ENCODE measurements at places on chromosomes 6 and 20. TPM values are rescaled to one million over a fixed set of nuclear protein-coding genes. Genes with fewer than 3 reads are reported as not detected.

The HLA-DRB1 gene
- 1.4 TPM for total RNA-seq

The ARMH2 gene
- not detected for total RNA-seq

The CDK5RAP1 gene
- 25.5 TPM for total RNA-seq

The PPIL1 gene
- total RNA-seq = 76.8 TPM

The HLA-G gene
- not detected for total RNA-seq

The KCNQ2 gene
- total RNA-seq = 6.6 TPM

The HSPA12B gene
- total RNA-seq = 0.12 TPM

The GABRR1 gene
- not detected for total RNA-seq

The BTN3A1 gene
- 26.6 TPM for total RNA-seq

The ANGPT4 gene
- total RNA-seq = 1.3 TPM

The SRMS gene
- total RNA-seq = not detected

The EDN3 gene
- total RNA-seq = not detected

DNA sequence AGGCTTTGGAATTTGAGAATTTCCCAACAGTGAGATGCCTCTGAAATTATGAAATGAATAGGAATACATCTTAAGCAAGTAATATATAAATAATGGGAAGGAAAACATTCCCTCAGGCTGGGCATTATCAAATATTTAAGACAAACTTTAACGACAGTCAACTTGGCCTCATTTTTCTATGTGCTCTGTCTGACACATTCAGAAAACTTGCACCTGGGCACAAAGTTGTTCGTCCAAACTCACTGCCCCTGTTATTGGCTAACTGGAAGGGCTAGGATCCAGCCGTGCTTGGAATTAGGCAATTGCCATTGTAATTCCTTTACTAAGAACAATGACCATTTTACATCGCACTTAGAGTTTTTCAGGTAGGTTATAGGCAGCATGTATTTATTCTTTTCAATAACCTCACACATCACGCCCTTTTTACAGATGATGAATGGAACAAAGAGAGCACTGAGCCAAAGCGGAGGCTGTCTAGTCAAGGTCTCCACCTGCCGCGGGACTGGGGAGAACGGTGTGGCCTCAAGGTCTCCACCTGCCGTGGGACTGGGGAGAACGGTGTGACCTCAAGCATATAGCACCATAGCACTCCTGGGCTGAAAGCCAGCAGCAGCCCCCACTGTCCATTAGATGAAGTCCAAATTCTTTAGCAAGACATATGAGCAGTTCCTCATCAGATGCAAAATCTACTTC lies 40.7 kb upstream of the FOXQ1 start:
- DNase-seq = no peak

GRCh38 chr6:34656378-34657036 lies 40.1 kb downstream of the ILRUN start:
- DNase-seq = peak; percentile 84

DNA sequence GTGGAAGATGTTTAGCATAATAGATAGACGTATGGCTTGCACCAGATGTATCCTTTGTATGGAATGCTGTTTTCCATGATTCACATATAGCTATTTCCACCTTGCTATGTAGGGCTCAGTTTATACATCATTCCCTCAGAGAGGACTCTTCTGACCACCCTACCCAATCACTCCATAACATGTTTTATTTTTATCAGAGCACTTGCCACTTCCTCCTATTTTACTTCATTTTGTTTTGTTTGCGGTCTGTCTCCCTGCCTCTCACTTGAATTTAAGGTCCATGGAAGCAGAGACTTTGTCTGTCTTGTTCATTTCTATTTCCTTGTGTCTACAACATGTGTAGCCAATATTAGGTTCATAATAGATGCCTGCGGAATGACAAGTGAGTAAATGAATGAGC lies 266.9 kb upstream of the CITED2 start:
- no peak for DNase-seq

GRCh38 chr6:44076356-44077213 lies 50.7 kb downstream of the MRPL14 start:
- DNase-seq = no peak

GRCh38 chr6:39082310-39082709 lies 32.7 kb downstream of the SAYSD1 start:
- DNase-seq = no peak

DNA sequence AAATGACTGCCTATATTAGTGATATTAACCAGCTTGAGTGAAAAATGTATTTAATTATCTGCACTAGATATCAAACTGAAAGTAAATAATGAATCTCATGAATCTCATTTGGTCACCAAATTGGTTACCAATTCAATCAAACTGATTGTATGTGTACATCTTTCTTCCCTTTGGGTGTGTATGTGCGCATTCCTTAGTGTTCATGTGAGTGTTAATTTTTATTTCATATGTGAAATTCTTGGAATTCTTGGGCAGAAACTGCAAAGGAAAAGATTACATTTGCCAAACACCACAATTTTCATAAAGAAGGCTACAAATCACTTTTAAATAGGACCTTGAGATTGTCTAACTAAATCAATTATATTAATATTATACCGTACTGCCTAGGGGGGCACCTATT lies 648.4 kb upstream of the MARCKS start:
- DNase-seq = no peak

GRCh38 chr6:131828080-131828479 lies 20.3 kb downstream of the ENPP1 start:
- DNase-seq = no peak

DNA sequence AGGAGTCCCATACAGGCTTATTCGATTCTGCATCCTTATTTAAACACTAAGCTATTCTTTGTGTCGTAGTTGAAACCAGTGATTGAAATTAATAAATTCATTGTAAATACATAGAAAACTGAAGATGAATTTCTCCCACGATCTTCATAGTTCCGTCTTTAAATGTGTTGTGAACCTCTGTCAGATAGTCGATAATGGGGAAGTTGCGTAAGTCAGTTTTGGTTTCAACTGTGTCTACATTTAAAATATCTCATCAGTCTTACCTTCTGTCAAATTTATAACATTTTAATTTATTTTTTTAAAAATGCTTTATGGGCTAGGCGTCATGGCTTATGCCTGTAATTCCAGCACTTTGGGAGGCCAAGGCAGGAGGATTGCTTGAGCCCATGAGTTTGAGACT lies 12.7 kb downstream of the STX11 start:
- DNase-seq = no peak

- no peak for DNase-seq
Measured at GRCh38 chr6:10332111-10332510, 82.8 kb downstream of the TFAP2A start.

All from H4 (cell line).